NCI-H1436 treated with DMSO at 0.1 percent for 48 hours (cell line): ENCODE measurements at places on chromosomes 2 and 18.

DNA sequence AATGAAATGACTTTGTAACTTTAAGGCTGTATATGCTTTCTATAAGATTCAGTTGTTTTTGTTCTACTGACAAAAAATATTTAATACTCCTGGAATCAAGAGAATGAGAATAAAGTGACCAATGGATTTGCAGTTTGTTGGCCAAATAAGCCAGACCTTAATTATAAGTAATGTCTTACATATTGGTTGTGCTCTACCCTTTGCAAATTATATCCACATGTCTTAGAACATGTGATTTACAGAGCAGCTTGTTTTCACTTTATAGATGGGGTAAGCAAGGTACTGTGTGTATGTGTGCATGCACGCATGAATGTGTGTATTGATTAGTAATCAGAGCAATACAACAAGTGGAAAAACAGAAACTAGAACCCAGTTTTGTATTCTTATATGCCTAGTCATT, 59.1 kb downstream of the RMDN2 start:
- no peak for DNase-seq

DNA sequence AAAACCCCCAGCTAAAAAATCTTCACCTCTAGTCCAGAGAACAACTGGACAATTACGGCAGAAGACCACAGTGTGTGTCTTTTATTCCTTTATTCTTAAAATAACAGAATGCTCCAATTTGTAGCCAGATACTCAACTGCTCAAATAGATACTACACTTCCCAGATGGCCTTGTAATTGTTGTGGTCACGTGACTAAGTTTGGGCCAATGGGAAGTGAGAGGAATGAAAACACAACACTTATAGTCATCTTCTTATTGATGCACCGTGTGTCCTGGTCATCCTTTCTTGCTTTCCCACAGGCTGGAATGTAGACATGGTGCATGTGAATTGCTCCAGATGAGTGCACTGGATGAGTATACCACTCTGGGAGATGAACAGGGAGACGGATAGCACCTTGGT, 145.1 kb downstream of the CDC42EP3 start:
- no peak for DNase-seq

GRCh38 chr2:26877276-26877675, 29.3 kb downstream of the DPYSL5 start:
- no peak for DNase-seq

DNA sequence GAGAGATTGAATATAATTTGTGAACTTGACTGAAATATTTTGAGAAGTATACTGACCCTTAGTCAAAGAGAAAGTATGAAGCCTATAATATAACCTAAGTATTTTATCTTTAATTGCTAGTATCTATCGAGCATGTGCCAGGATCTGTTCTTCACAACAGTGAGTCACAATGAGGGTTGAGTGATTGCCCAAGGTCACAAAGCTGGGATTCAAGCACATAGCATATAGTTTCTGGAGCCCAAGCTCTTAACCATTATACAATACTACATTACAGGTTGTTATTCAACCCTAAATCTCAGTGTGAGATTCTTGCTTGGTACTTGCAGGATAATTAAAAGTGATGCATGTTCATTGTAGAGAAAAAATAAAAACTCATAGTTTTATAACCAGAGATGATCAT, 97.2 kb downstream of the RAB3GAP1 start:
- no peak for DNase-seq
